Naive thymus-derived CD4-positive, alpha-beta T cell (primary cell): ENCODE measurements at places on chromosomes 2 and 18. TPM values are rescaled to one million over a fixed set of nuclear protein-coding genes. Genes with fewer than 3 reads are reported as not detected.

DNA sequence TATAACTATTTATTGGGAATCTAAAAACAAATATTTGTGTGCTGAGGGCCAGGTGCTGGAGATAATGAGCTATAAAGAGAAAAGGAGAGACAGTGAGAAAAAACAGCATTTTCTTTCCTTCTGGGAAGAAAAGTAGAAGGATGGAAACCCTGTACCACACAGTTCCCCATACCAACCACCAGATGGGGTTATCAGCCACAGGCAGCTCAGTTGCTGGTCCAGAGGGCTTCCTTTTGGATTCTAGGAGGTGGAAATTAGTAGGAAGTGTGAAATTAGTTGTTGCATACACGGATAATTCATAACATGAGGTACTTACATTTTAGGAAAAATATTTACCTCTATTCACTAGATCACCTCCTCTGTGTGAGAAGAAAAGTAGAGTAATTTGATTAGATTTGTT is 237.0 kb upstream of the FOSL2 start:
- H3K4me3 ChIP-seq, result no peak overlapping the region
- no peaks in the 10 kb centered on the region for H3K27me3 ChIP-seq
- no peaks in the 10 kb centered on the region for H3K4me1 ChIP-seq

DNA sequence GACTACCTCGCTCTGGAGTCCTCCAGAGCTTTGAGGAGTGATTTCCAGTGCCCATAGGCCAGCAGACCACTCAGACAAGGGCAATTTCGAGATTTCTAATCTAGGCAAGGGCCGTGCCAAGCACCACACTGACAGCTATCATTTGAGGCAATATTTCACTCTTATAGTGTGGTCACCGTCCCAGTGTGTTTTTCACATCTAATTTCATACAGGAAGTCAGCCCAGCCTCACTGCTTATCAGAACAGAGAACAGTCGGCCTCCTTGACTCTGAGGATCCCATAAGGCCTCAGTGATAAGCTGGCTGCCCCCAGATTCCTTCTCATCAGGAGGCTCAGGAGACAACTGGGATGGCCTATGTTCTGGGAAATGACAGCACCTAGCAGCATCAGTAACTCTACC is 581 bp downstream of the CAPN14 start:
- DNase-seq, result no peak
- no peaks in the 10 kb centered on the region for H3K27me3 ChIP-seq
- no peaks in the 10 kb centered on the region for H3K4me1 ChIP-seq
- no peak overlapping the region for H3K4me3 ChIP-seq
- no peak overlapping the region for H3K27ac ChIP-seq
- no peaks in the 10 kb centered on the region for H3K36me3 ChIP-seq

- no peaks in the 10 kb centered on the region for H3K27me3 ChIP-seq
- DNase-seq, result no peak
- peaks cover 7% of the 10 kb centered on the region for H3K4me1 ChIP-seq
- H3K4me3 ChIP-seq, result no peak overlapping the region
- no peak overlapping the region for H3K27ac ChIP-seq
- H3K36me3 ChIP-seq, result no peaks in the 10 kb centered on the region
Measured at GRCh38 chr2:44242904-44243303, 32.4 kb upstream of the SLC3A1 start.

DNA sequence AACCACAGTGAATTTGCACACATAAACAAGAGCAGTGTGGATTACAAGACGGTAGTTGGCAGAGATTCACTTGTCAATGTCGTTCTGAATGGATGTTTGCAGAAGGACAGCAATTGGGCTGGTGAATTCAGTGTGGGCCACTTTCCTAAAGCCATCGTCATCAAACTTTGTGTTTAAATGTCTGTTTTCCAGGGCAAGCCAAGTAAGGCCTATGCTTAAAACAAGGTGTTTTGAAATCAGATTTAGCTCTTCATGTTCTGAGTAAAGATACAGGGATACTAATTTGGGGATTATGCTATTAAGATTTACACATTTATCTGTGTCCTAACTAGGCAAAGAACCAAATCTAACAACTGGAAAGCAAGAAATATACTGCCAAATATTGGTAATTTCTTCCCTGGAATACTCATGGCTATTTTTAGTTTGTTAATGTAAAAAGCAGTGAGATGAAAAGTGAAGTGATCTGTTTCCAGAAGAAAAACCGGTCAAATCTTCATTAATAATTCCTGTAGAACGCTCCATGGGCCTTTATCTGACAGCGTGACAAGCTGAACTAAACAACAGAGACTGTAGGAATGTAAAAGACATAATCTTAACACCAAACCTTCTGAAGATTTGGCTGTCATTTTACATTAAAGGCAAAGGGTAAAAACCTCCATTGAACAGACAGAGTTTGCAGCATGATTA is 175.7 kb downstream of the ICOS start:
- H3K27me3 ChIP-seq, result no peaks in the 10 kb centered on the region
- H3K4me1 ChIP-seq, result peaks cover 39% of the 10 kb centered on the region
- DNase-seq, result no peak
- H3K4me3 ChIP-seq, result no peak overlapping the region

DNA sequence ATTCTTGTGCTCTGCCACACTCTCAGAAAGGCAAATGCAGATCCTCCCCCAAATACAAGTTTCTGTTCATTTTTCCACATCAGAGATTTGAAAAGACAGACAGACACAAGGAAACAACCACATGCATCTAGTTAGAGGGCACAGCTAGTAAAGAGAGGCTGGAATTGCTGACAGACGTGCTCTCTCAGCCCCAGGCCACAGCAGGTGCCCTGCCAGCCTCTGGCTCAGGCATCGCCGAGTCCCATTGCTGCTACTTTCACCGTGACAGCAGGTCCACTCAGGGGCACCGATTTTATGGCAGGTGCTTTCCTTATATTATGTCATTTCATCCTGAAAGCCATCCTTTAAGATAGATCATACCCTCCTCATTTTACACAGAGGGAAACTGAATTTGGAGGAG is 507.5 kb downstream of the EIPR1 start:
- H3K27ac ChIP-seq, result no peak overlapping the region
- no peak overlapping the region for H3K4me3 ChIP-seq
- DNase-seq, result no peak

- H3K4me1 ChIP-seq, result no peaks in the 10 kb centered on the region
- no peak for DNase-seq
- H3K27me3 ChIP-seq, result no peaks in the 10 kb centered on the region
Measured at GRCh38 chr2:241519669-241520068, 11.3 kb upstream of the STK25 start.

- no peak overlapping the region for H3K27ac ChIP-seq
- no peak for DNase-seq
- H3K27me3 ChIP-seq, result no peaks in the 10 kb centered on the region
- no peaks in the 10 kb centered on the region for H3K4me1 ChIP-seq
Measured at GRCh38 chr2:40127890-40128557, 323.9 kb downstream of the SLC8A1 start.

DNA sequence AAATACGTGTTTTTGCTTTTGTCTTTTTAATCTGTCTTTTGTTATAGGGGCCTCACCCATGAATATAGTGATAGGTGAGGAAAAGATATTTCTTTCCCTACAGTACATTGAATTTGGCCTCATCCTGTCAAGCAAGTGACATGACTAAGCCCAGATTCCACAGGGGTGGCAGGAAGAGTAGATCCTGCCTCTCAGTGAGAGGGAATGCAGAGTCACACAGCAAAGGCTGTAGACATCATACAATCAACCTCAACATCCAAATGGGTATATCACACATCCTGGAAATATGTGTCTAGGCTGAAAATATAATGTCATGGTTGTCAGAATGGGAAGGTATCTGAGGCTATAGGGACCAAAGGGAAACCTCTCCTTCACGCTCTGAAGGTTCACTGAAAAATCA is 269.6 kb downstream of the CDH20 start:
- H3K36me3 ChIP-seq, result no peaks in the 10 kb centered on the region
- no peak overlapping the region for H3K27ac ChIP-seq
- no peaks in the 10 kb centered on the region for H3K4me1 ChIP-seq
- DNase-seq, result no peak

GRCh38 chr18:42821492-42821891 is 294.0 kb downstream of the RIT2 start:
- H3K27me3 ChIP-seq, result no peaks in the 10 kb centered on the region
- no peaks in the 10 kb centered on the region for H3K36me3 ChIP-seq
- H3K4me1 ChIP-seq, result no peaks in the 10 kb centered on the region
- no peak overlapping the region for H3K27ac ChIP-seq
- no peak for DNase-seq

DNA sequence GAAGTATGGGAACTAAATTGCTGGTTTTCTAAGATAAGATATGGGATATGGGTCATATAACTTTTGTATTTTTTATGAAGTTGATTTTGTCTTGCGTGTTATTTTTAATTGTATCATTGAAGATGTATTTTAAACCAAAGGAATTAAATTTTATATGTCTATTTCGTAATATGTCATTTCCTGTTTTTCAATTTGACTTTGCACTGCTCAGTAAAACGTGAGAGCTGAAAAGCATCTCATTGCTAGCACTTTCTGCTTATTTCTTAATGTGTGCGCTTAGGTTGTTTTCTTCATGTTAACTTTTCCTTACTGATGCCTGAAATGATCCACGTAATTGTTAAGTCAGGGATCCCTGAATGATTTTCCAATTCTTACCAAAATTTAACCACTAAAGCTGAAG is 41.2 kb upstream of the KLF11 start:
- H3K4me1 ChIP-seq, result no peaks in the 10 kb centered on the region
- no peak for DNase-seq
- H3K27me3 ChIP-seq, result no peaks in the 10 kb centered on the region

GRCh38 chr2:181904022-181904632 is 12.6 kb downstream of the ITPRID2 start:
- H3K36me3 ChIP-seq, result no peaks in the 10 kb centered on the region
- no peaks in the 10 kb centered on the region for H3K27me3 ChIP-seq
- no peak overlapping the region for H3K4me3 ChIP-seq
- no peaks in the 10 kb centered on the region for H3K4me1 ChIP-seq

GRCh38 chr2:129443235-129443864 is 536.1 kb upstream of the RAB6C start:
- no peak overlapping the region for H3K4me3 ChIP-seq
- H3K27ac ChIP-seq, result no peak overlapping the region
- no peak for DNase-seq
- H3K4me1 ChIP-seq, result no peaks in the 10 kb centered on the region
- no peaks in the 10 kb centered on the region for H3K27me3 ChIP-seq
- H3K36me3 ChIP-seq, result no peaks in the 10 kb centered on the region

DNA sequence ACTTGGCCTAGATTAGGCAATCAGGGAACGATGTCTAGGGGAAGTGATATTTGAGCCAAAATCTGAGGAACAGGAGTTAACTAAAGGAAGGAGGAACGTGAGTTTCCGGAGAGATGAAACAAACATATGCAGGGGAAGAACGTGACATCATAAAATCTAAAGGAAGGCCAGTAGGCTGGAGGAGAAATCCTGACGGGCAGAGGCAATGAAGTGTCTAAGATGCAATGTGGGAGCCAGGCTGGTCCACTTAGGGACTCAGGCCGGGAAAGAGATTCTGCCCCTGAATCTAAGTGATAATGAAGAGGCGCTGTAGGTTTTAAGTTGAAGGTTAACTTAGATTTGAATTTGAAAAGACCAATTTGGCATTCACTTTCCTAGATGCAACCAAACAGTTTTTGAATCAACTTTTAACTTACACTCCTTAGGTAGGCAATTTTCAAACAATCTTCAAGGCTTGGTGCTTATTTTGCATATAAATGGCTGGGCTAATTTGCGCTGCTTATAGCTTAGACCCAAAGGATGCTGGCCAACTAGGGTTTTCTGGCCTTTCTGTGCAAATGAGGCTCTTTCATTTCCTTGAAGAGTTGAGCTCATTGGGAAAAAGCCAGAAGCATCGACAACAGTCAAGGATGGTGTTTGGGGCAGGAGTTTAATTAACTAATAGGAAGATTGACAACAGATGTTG is 221.7 kb downstream of the SOX11 start:
- no peaks in the 10 kb centered on the region for H3K4me1 ChIP-seq
- no peaks in the 10 kb centered on the region for H3K36me3 ChIP-seq
- H3K27ac ChIP-seq, result no peak overlapping the region
- no peak overlapping the region for H3K4me3 ChIP-seq
- DNase-seq, result no peak

- no peaks in the 10 kb centered on the region for H3K27me3 ChIP-seq
- no peak for DNase-seq
- H3K27ac ChIP-seq, result no peak overlapping the region
- H3K36me3 ChIP-seq, result no peaks in the 10 kb centered on the region
Measured at GRCh38 chr2:71001592-71001927, 6.9 kb upstream of the TEX261 start.

DNA sequence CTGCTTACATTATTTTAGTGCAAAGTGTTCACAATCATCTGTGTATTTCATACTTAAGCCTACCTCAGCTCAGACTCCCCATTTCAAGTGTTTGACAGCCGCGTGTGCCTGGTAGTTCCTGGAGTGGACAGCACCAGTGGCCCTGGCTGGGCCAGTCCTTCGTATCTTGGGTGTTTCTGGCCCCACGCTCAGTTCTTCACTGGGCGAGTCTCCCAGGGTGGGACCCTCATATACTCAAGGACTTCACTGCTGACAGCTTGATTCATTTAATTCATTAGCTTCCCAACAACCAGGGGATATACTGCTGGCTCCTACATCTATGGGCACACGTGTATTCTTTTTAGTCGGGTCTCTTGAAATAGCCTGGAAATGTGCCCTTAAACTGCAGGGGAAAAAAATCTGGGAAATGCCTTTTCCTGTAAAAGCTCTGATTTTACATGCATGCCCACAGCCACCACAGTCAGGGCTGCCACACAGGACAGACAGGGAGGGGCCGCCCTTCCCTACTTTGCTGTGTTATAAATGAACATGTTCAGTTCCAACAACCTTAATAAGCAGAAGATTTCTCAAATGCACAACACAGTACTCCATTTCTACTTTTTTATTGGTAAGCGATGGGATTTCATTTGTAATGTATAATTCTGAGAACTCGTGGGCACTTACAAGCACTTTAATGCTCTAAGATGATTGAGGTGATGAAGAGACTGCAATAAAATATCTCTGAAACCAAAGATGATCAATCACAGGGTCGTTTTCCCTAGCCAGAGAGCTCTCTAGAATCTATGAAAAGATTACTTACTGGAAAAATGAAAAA is 205.5 kb upstream of the REV1 start:
- no peaks in the 10 kb centered on the region for H3K36me3 ChIP-seq
- no peak for DNase-seq
- H3K27me3 ChIP-seq, result no peaks in the 10 kb centered on the region
- H3K27ac ChIP-seq, result no peak overlapping the region

DNA sequence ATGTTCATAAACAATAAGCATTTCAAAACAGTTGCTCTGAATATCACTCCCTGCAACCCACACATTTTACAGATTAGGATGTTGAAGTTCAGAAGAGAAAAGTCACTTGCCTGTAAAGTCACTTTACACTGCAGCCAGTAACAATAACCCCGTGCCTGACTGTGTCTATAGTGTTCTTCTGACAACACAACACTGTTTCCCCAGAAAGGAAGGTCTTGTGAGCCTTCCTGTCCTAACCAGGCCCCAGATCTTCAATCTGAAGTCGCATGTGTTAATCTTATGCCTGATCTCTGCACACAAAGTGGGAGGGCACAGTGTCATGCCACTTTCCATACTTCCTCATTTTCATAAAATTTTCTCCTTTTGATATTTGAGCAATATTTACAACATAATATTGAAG is 120.2 kb downstream of the FEZ2 start:
- no peak overlapping the region for H3K4me3 ChIP-seq
- H3K27me3 ChIP-seq, result no peaks in the 10 kb centered on the region
- H3K36me3 ChIP-seq, result no peaks in the 10 kb centered on the region
- no peaks in the 10 kb centered on the region for H3K4me1 ChIP-seq
- no peak overlapping the region for H3K27ac ChIP-seq
- DNase-seq, result no peak

FSIP2 gene
- total RNA-seq, result 0.81 TPM

SPC25 gene
- total RNA-seq, result 0.27 TPM

GBX2 gene
- total RNA-seq, result not detected

MZT2A gene
- 44.9 TPM for total RNA-seq

AKAIN1 gene
- not detected for total RNA-seq

XRCC5 gene
- total RNA-seq, result 228 TPM

CNRIP1 gene
- total RNA-seq, result 0.78 TPM

RND3 gene
- total RNA-seq, result not detected in 2 replicates

PKDCC gene
- not detected for total RNA-seq

UGT1A5 gene
- total RNA-seq, result not detected

SCN2A gene
- not detected for total RNA-seq

APLF gene
- total RNA-seq, result 3.5 TPM
